ENCODE measurements at places on chromosomes 6 and 20.

DNA sequence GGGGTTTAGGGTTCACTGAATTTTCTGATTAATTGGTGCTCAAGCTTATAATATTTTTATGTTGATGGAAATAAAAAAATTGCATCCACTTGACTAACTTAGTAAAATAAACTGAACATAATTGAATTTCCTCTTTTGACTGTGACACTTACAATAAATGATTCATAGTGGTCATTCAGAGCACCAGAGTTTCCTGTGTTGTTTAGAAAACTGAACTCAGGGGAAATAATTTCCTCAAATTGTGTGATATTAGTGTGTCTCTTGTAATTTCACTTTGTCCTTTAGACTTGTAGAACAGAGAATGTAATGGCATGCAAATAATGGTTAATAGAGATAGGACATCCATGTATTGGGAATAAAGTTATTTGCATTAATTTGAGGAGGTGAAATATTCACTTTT is 319.7 kb upstream of the MAN1A1 start:
- DNase-seq = no peak

DNA sequence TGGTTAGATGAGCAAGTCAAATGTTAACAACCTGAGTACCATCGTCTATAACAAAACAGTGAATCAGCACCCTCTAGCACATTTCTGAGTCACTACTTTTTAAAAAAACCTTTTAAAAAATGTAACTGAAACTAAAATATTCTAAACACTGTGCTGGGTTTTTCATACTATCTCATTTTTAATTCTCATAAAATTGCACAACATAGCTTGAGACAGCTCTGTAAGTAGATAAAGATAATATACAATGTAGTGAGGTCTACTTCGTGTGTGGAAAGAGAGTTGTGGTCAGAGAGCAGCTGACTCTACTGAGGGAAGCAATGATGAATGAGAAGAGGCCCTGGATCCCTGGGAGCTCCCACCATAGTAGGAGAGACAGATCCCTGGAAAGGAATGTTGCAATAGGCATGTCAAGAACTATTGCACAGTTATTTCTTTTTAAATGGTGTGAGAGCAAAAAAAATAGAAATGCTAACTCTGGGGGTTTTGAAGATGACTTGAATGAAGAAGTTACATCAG is 13.6 kb upstream of the CALHM6 start:
- DNase-seq = no peak

DNA sequence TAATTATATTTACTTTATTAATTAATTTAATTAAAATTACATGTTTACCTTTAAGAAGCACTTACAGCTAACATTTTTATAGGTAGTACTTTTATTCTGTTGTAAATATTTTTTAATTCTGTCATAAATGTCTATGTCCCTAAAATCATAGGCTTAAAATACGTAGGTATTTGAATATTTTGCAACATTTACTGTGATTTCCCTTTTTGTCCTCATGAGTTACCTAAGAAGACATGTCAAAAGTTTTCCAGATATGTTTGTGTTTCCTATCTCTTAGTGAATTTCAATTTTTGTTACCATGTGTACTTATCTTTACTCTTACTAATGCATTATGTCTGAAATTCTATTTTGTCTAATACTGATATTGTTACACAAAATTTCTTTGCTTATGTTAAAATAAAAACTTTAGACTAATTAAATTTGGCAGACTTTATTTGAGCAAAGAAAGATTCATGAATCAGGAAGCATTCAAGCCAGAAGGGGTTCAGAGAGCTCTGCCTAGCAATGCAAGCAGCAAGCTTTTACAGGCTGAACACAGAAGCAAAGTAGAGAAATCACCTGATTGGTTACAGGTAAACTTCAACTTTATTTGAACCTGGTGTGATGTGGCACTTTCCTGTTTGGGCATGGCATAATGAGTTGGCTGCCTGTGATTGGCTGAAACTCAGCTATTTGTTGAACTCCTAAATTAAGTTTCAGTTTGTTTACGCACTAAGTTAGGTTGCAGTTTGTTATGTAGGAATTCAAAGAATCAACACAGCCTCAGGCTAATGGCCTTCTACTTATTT is 123.2 kb upstream of the TMEM170B start:
- no peak for DNase-seq

- no peak for DNase-seq
Measured at GRCh38 chr20:41179961-41180360, 42.6 kb downstream of the PLCG1 start.

DNA sequence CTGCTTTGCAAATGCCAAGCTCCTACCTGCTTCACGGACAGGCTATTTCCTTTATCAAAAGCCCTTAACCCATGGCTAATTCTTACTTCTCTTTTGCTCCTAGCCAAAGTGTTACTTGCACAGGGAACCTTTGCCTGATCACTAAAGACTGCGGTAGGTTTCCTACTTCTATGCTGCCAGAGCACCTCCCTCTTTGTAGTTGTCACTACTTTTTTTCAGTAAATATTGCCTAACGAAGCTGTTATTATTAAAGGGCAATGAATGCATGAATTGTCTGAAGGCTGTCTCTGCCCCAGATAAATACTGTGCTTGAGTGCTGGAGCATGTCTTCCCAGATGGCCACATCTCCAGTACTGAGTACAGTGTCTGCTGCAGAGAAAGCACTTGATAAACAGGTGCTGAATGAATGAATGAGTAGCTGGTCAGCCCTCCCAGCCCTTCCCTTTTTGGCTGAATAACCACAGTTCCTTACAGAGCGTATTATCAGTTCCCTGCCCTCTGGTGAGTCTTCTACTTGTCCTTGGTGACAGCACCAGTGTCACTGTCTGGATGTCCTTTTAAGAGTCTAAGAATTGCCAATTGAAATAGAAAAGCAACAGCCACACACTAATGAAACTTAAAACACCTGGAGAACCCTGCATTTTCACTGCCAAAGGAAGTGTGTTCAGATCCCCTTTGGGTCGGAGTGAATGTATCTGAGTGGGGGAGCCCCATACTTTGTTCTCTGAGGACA is 73.6 kb upstream of the TRAF3IP2 start:
- no peak for DNase-seq

GRCh38 chr6:139530561-139530960 is 156.1 kb upstream of the CITED2 start:
- DNase-seq = no peak

- no peak for DNase-seq
Measured at GRCh38 chr6:112800916-112801315, 453.8 kb downstream of the RFPL4B start.

- DNase-seq = peak; percentile 4
Measured at GRCh38 chr20:6780433-6781190, 13.1 kb downstream of the BMP2 start.

DNA sequence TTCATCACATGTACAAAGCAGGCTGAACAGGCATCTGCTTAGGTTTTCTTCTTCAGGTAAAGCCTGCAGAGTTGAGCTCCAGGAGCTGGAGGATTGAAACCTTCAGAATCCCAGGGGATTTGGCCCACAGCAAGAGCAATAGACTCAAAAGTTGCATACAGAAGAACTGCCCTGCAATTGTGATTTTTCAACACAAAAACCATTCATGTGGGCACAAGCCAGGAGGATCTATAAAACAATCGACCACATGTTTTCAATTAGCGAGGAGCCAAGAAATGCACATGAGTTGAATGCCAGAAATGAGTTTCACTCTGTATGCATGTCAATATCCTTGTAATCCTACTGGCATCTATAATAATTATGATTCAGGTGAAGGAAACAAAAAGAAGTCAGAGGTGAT is 576.4 kb downstream of the HDGFL1 start:
- DNase-seq = no peak

DNA sequence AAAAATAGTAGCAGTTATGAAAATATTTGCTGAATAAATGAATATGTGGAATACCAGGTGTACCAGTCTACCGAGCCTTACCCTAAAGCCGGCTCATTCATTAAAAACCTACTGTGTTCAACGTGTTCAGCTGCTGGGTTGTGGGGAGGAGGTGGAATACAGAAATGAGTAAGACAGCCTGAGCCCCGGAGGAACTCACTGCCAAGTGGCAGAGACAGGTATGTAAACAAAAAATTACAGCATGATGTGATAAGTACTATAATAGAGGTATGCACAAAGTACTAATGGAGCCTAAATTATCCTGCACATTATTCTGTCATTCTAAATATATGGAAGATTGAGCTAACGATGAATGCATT is 6.8 kb upstream of the ADTRP start:
- no peak for DNase-seq

DNA sequence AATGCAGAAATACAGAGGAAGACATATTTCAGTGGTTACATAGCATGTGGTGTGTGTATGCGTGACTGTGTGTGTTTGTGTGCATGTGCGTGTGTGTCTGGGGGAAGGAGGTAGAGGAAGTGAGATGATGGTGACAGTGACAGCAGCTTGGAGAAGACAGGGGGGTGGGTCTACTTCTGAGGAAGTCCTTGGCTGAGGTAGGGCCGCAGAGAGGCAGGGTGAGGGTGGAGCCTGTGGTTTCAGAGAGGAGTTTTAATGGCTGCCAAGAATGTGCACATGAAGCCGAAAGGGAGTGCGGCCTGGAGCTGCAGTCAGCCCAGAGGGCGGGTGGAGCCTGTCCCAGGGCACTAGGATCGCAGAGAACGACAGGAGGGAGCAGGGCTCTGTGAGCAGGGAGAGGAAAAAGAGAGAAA is 22.7 kb upstream of the RNF24 start:
- no peak for DNase-seq

DNA sequence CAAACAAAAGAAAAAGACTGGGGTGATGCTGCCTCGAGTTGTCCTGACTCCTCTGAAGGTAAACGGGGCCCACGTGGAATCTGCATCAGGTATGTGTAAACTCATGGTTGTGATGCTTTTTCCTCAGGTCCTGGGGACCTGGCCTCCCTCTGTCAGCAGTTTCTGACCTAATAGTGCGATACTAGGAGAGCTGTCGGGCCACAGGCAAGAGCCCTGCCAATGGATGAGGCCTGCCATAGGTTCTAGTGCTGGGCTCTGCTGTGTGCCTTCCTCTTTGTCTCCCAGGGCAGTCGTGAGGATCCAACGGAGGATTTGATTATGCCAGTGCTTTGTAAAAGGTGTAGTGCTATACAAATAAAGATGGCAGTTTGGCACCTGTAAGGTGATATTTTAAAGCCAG is 71.2 kb downstream of the ASXL1 start:
- DNase-seq = no peak

GRCh38 chr6:147528511-147529145 is 20.1 kb downstream of the SAMD5 start:
- DNase-seq = no peak

- no peak for DNase-seq
Measured at GRCh38 chr6:28380381-28380780, 19.2 kb downstream of the ZSCAN12 start.

GRCh38 chr6:72271531-72271930 is 350.3 kb upstream of the KCNQ5 start:
- DNase-seq = peak; percentile 48

- no peak for DNase-seq
Measured at GRCh38 chr6:101633081-101633480, 239.6 kb downstream of the GRIK2 start.

GRCh38 chr20:46636514-46636913 is 14.7 kb downstream of the SLC13A3 start:
- no peak for DNase-seq

DNA sequence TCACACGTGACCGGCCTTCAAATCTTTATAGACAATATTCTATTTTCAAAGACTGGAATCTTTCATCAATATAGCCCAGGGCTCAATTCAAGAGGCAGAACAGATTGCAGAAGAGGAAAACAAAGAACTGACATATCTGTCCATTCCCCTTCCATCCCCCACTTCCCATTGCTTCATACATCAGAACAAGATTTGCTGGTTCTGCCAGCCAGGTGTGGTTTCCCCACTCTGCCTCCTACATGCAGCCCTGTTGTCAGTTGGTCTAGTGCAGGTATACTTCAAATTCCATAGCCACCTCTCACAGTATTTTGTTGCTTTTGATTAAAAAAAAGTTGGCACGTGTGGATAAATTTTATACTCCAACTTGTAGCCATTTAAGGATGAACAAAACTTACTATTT is 174.9 kb downstream of the CD109 start:
- no peak for DNase-seq

GRCh38 chr6:100376103-100376502 is 88.6 kb downstream of the SIM1 start:
- no peak for DNase-seq

Measured in NCI-H1930 (cell line).